ENCODE measurements at places on chromosomes 3 and 15.

DNA sequence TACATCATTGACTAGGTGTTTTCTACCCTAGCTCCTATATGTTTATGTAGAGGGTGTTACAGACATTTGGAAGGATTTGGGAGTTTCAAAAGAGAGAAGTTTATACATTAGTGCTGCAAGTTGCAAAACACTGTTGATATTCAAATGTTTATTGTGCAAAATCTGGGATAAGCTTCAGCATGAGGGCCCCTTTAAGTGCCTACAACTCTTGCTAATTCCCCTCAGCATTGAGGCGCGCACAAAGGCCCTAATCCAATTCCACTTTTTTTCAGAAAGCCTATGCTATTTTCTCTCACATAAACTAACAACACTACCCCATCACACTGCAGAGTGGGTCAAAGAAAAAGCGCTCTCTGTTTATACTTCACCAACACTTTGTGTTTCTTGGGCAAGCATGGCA, 208.0 kb downstream of the NR2F2 start:
- no peak for DNase-seq

DNA sequence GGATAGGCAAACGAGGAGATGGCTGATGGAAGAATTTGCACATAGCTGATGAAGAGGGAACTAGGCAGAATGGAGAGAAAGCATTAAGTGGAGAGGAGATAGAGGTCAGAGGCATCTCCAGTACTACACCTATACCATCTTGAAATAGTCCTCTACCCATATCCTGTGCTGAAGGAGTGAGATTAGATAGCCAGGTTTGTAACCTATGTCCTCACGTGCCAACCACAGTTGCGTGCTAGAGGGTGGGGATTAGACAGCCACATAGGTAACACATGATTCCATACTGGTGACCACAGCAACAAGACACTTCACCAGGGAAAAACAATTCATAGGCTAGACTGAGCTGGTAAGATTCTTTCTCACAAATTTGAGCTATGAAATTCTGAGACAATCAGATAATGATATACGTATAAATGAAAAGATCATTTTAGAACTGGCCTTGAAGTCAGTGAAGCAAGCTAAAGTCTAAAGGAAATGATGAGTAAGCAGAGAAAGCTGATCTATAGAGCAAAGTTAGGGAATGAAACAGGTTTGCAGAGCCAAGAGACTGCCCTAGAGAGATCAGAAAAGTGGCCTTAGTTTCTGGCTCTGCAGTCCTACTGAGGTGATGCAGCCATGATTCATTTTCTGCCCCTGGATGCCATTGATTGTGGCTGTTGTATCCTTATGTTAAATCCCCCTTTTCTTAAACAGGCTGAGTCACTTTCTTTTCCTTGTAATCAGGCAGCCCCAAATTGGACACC, 17.7 kb downstream of the MYNN start:
- DNase-seq = no peak

DNA sequence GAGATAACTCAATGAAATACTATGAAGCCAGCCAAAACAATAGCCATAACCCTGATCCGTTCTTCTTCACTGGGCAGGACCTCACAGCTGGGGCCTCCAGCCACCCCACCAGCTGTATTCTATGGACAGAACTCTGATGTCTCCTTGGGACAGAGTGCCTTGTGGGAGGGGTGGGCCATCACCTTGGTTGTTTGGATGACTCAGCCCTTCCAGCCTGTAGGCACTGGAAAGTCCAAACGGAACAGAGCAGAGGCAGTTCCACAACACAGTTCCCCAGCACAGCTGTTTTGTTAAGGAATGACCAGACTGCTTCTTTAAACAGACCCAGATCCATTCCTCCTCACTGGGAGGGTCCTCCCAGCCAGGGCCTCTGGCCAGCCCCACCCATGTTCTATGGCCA, 31.9 kb upstream of the ZBED2 start:
- no peak for DNase-seq

GRCh38 chr15:57327985-57328471, 48.3 kb upstream of the CGNL1 start:
- no peak for DNase-seq

DNA sequence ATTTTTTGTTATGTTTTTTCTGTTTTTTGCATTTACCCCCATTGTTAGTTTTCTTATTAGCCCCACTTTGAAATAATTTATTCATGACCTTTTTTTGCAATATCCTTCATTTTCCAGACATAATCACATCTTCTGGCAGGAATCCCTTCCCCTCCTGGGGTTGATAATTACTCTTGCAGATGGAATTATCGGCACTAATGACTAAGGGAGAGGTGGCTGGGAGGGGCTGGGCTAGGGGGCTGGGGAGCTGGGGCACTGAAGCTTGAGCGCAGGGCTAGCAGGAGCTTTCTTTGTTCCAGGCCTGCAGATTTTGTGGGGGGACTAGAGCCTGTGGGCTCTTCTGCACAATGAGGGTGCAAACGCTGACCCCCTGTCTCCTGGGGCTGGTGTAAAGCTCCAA, 77.8 kb downstream of the RAB11A start:
- DNase-seq = no peak

DNA sequence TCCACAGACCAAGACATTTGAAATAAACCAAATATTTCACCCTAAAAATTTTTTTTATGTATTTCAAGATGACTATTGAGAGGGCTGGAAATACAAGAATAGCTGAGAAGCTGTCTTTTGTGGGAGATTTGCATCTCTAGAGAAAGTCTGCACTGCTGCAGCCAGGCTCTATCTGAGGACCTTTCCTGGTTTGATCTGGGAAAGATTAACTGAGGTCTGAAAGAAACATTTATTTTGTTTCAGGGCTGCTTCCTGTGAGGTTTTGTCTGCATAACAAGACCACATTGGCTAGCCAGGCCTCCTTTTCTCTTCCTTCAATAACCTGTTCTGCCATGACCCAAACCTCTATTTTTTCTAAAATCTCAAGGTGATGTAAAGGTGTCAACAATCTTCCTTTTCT, 117.5 kb upstream of the ARHGEF26 start:
- DNase-seq = no peak

DNA sequence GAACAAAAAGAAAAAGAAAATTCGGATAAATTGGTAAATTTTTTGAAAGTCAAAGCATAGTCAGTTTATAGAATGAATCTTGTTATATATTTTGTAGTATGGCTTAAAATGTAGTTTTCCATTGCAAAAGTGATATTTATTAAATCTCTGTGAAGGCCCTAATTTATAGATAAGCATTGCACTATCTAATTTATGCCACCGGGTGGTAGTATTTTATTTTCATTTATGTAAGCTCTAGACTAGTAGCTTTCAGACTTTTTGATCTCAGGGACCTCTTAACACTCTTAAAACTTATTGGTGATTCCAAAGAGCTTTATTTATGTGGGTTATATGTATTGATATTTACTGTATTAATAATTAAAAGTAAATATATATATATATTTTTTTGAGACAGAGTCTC, 133.9 kb upstream of the LRRFIP2 start:
- DNase-seq = no peak

DNA sequence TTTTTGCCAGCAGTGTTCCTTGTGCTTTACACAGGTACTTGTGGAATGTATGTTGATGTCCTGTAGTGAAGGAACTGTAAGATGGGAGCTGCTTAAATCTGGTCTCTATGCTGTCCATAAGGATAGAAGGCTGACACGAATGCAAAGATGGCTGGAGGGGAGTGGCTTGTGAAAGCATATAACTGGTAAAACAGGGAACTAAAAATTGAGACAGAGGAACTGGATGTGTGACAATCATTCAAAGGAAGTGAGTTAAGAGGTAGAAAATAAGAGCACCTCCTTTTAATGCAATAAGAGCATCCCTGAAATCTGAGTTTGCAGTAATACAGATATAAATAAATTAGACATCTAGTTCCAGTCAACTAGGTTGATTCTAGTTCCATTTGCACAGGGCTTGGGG, 35.2 kb downstream of the RNF13 start:
- no peak for DNase-seq

DNA sequence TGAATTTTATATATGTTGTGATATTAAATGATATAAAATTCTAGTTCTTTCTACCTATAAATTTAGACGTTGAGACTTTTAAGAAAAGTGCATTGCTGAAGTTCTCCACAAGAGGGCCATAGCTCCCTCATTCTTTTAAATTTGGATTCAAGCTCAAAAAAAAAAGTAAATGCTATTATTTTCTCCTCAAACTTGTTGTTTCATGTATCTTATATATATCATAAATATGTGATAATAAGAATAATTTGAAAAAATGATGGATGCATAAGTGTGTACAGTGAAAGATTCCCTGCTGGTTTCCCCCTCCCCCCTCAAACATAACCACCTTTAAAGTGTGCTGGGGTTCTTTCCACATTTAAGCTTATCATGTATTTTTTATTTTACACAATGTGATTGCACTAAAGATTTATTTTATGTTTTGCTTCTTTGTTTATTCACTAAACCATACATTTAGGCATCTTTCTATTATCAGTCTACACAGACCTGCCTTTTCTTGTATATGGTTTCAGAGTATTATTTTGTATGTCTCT, 769.4 kb upstream of the GOLIM4 start:
- no peak for DNase-seq

- no peak for DNase-seq
Measured at GRCh38 chr15:48675436-48675835, 29.9 kb upstream of the FBN1 start.

- DNase-seq = no peak
Measured at GRCh38 chr15:62454567-62455172, 289.6 kb upstream of the C2CD4B start.

DNA sequence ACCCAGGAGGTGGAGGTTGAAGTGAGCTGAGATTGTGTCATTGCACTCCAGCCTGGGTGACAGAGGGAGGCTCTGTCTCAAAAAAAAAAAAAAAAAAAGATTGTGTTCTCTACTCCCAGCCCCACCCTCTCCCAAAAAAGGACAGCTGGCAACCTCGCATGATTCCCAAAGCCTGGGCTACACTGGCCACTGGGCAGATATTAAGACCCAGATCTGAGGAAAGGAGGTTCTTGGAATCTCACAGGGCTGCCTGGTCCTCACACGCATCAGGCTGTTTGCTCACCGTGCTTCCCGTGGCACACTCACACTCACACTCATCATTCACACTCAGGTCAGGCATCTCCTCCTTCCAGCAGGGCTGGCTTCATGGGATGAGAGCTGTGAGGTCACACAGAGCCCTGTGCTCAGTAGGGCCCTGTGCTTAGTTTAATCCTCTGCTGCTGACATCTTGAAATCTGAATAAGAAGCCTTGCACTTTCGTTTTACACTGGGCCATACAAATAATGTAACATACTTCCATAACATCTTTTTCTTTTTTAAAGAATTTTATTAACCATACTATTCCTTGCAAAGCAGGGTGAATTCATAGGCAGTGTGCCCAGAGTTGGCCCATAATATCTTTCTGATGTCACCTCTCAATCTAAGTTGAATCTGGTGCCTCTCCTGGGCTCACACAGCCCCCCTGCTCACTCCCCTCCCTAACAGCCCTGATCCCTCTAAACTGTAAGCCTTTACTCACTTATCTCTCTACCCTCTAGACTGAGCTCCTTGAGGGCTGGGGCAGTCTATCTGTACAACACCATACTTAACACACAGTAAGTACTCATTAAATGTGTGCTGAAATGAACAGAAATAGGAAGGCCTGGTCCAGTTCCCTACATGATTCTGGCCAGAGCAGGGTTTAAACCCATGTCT, 50.2 kb upstream of the C15orf39 start:
- no peak for DNase-seq

- no peak for DNase-seq
Measured at GRCh38 chr15:51675234-51675633, 6.1 kb upstream of the SCG3 start.

GRCh38 chr3:169992156-169992555, 25.5 kb downstream of the SEC62 start:
- DNase-seq = no peak

DNA sequence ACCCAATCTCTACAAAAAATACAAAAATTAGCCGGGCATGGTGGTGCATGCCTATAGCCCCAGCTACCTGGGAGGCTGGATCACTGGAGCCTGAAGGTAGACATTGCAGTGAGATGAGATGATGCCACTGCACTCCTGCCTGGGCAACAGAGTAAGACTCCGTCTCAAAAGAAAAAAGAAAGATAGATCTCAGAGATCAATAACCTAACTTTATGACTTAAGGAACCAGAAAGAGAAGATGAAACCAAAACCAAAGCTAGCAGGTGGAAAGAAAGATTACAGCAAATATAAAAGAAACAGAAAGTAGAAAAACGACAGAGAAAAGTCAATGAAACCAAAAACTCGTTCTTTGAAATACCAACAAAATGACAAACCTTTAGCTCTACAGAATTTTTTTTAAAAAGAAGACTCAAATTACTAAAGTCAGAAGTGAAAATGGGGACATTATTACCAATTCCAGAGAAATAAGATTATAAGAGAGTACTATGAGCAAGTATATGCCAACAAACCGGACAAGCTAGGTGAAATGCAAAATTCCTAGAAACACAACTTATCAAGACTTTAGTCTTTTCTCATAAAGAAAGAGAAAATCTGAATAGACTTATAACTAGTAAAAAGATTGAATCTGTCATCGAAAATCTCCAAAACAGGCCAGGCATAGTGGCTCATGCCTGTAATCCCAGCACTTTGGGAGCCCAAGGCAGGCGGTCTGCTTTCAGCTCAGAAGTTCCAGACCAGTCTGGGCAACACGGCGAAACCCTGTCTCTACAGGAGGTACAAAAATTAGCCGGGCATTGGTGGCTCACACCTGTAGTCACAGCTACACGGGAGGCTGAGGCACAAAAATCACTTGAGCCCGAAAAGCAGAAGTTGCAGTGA, 35.0 kb downstream of the ACAP2 start:
- no peak for DNase-seq

GRCh38 chr15:58293622-58294550, 137.9 kb upstream of the LIPC start:
- no peak for DNase-seq

DNA sequence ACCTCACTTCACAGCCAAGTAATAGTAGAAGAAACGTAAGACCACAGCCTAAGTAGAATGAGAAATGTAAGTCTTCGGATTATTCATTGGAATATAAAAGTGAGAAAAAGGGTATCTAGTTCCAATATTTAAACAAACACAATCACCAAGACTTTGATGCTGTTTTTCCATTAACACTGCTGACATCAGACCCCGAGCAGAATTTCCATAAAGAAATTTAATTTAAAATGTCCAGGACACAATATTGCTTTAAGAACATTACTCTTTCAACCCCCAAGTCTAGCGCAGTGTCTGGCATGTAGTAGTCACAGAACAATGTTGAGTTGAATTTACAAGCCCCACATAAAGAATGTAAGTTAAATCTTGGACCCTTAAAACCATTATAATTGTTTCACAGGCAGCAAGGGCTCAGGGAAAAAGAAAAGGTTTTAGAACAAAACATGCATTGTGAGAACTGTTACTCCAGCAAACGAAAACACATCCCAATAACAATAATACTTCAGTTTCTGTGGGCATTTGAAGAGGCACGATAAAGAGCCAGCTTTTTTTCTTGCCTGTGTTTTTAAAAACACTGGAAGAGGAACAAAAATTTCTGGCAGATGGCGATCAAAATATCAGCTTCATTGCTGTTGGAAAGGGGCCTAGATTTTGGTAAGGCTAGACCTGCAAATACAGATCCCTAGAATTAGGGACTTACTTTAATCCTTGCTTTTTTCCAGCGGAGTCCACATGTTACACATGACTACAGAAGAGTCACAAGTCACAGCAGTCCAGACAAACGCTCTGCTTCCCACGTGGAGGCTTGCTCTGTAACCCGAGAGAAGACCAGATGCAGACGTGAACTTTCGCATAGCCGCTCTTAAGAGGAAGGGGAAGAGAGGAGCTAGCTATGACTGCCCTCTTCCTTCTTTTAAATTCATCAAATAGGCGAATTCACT, 77.9 kb upstream of the IGSF10 start:
- no peak for DNase-seq

GRCh38 chr3:178236555-178237277, 299.5 kb upstream of the KCNMB2 start:
- DNase-seq = no peak

All from 8988T (cell line).